Endothelial cell (in vitro differentiated cells): ENCODE measurements at places on chromosomes 12 and 14. TPM values are rescaled to one million over a fixed set of nuclear protein-coding genes. Genes with fewer than 3 reads are reported as not detected.
A peak's percentile ranks its signal among the peaks of the same experiment; 100 is the strongest.

DNA sequence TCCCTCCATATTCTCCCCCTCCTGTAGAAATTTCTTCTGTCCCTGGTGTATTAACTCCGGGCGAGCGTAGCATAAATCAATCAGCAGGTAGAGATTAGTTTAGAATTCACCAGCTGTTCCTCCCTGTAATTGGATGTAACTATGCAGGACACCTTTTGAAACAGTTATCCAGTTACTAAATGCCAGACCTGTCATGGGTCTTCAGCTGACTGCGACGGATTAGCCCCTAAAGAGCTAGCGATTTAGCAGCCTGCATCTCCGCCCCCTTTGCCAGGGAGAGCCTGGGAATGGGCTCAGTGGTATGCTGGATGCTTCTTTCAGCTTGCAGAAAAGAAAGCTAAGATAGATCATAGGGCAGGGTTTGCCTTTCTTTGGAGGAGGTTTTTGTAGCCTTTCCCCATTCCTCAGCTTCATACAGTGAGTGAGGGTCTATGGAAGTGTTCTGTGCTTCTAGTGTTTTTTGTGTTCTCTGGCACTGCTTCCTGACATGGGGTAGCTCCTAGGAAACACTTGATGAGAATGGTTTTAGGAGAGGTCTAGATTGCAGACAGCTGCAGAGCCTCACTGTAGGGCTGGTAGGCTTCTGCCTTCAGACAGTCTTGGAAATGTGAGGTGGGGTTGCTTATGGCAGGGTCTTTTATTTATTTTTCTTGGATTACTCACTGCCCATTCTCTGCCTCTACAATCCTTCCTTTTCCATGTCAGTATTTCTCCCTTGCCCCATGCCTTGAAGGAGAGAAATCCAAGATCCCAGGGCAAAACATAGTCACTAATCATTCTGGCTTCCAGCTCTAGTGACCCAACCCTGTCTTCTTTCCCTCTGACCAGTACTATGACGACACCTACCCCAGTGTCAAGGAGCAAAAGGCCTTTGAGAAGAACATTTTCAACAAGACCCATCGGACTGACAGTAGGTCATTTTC is 16.7 kb downstream of the COPZ1 start:
- peaks cover 1% of the 10 kb centered on the region for H3K27me3 ChIP-seq
- H3K4me3 ChIP-seq, result peak overlapping the region; percentile 4
- H3K27ac ChIP-seq, result no peak overlapping the region
- no peak for DNase-seq

GRCh38 chr12:25992026-25992782 is 33.7 kb downstream of the RASSF8 start:
- peaks cover 4% of the 10 kb centered on the region for H3K27me3 ChIP-seq
- H3K36me3 ChIP-seq, result no peaks in the 10 kb centered on the region
- peaks cover 33% of the 10 kb centered on the region for H3K4me1 ChIP-seq
- peak overlapping the region; percentile 26 for H3K27ac ChIP-seq
- no peak for DNase-seq

DNA sequence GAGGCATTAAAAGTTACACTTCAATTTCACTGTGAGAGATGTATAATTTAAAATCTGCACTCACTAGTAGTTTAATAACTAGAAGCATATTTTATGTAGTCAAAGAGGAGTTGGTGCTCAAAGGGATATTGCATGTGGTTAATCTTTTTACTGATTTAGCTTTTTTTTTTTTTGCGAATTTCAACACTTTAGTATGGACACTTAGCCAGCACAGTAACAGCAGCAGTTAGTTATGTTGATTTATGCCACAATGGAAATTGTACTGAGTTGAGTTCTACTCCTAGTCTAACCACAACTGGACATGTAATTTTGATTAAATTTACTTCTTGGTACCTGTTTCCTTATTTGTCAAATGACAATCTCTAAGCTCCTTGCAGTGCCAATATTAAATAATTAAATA is 104.2 kb downstream of the RERG start:
- no peak overlapping the region for H3K27ac ChIP-seq
- peaks cover 3% of the 10 kb centered on the region for H3K4me1 ChIP-seq
- H3K4me3 ChIP-seq, result no peak overlapping the region
- no peaks in the 10 kb centered on the region for H3K27me3 ChIP-seq
- no peak for DNase-seq

DNA sequence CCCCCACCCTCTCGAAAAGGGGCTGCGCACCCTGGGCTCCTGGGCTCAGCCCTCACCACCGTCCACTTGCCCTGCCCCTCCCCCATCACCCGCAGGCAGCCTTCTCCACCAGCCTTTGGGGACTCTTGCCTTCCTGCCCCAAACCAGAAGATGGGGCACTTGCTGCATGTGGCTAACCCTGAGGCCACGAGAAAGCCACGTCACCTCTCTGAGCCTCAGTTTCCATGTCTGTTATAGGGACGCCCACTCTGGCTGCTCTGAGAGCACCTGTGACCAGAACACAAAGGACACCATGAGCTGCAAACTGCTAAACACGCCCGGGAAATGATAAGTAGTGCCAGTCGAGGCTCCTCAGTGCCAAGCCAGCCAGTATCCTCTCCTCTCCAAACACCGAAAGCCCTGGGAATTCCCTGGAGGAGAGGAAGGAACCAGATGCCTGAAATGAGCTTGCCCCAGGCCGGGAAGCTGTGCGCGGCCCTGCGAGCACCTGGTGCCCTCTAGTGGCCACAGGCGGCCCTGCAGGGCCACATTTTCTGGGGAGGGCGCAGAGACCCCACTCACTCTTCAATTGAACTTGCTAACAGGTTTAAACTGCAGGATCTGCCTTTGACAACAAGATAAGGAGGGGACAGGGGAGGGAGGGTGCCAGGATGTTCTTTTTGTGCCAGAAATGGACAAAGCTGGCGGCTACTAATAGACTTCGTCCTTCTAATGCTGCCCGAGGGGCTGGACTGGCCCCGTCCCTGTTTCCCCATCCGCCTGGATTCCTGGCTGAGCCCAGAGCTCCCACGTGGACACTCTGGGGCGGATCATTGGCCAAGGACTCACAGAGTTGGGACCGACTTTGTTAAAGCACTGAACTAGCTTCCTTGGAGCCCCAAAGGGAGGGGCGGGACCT is 10.2 kb upstream of the SERPINA9 start:
- H3K4me1 ChIP-seq, result no peaks in the 10 kb centered on the region
- no peak overlapping the region for H3K27ac ChIP-seq
- peak overlapping the region; percentile 31 for H3K4me3 ChIP-seq
- no peaks in the 10 kb centered on the region for H3K36me3 ChIP-seq
- H3K27me3 ChIP-seq, result peaks cover 4% of the 10 kb centered on the region
- DNase-seq, result peak; percentile 84

DNA sequence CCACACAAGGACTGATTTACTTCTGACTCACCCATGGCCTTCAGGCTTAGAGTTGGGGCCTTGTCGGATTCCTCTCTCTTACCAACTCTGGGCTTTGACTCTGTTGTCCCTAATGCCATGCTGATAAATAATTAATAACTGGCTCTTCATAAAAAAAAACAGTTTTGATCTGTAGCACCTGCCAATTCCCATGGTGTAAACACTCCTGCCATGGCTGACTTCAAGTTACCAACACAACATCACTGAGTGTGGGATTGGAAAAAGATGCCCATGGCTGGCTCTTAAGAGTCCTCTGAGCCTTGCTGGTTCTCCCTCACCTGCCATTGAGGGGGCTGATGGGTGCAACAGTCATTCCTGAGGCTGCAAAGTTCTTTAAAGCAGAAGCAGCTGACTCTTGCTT is 104.8 kb downstream of the KIF26A start:
- no peaks in the 10 kb centered on the region for H3K4me1 ChIP-seq
- H3K36me3 ChIP-seq, result peaks cover 5% of the 10 kb centered on the region
- no peak overlapping the region for H3K27ac ChIP-seq

DNA sequence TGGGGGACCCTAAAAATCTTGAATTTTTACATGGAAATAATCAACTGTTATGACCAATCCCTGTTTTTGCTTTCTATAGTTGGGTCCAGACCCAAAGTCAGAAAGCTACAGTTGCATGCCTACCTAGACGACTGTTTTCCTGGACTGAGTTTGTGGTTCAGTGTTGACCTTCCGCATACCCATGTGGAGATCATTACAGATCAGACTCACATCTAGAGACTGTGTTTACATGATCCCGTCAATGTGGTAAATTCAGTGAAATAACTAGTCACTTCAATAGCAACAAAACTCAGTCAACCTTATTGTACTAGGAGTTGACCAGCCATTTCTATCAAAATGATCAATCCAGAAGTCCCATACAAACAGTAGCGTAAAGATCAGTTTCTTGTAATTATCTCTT is 257.6 kb downstream of the EGLN3 start:
- no peak overlapping the region for H3K27ac ChIP-seq
- H3K4me1 ChIP-seq, result no peaks in the 10 kb centered on the region
- no peaks in the 10 kb centered on the region for H3K36me3 ChIP-seq
- no peak for DNase-seq

GRCh38 chr12:103771466-103771865 is 69.6 kb downstream of the NT5DC3 start:
- no peaks in the 10 kb centered on the region for H3K4me1 ChIP-seq
- peaks cover 5% of the 10 kb centered on the region for H3K27me3 ChIP-seq
- H3K4me3 ChIP-seq, result no peak overlapping the region
- DNase-seq, result peak; percentile 69
- no peak overlapping the region for H3K27ac ChIP-seq
- H3K36me3 ChIP-seq, result no peaks in the 10 kb centered on the region

DNA sequence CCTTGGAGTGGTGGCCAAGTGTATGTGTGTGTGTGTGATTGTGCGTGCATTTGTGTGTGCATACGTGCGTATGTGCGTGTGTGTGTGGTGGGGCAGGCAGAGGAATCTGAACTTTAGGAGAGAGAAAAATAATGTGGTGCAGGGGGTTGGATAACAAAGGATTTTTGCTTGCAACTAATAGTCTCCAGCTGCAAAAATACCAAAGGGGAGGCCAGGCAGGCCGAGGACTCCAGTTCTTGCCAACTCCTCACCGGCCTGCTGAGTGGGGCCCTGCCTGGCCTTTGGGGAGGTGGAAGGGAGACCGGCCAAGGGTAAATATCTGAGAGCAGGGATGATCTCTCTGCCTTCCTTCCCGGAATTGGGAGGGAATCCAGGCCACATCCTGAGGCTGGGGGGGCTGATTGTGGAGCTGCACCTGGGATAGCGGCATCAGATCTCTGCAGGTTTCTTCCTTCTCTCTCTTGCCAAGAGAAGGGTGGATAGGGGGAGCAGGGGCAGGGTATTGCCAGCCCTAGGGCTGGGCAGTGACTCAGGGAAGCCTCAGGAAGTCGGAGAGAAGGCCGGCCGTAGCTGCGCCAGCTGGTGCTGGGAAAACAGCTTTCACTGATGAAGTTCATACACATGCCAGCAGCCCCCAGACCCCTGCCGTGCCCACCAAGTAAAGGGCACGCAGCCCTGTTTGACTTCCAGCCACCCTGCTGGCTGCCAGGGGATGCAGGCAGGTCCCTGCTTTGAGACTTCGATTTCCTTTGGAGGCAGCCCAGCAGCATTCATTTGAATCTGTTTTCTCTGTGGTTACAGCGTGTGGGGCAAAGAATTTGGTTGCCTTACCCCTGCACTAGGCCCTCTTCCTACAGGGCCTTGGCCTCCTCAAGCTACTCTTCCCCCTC is 4.6 kb upstream of the LRP1-AS start:
- no peak overlapping the region for H3K4me3 ChIP-seq
- peaks cover 4% of the 10 kb centered on the region for H3K36me3 ChIP-seq
- H3K27me3 ChIP-seq, result peaks cover 18% of the 10 kb centered on the region
- DNase-seq, result no peak
- peaks cover 49% of the 10 kb centered on the region for H3K4me1 ChIP-seq

- H3K4me3 ChIP-seq, result peak overlapping the region; percentile 95
- peak overlapping the region; percentile 37 for H3K27ac ChIP-seq
- DNase-seq, result no peak
- H3K4me1 ChIP-seq, result peaks cover 41% of the 10 kb centered on the region
- H3K36me3 ChIP-seq, result peaks cover 4% of the 10 kb centered on the region
Measured at GRCh38 chr12:65827342-65827741, 3.1 kb downstream of the HMGA2 start.

- H3K36me3 ChIP-seq, result peaks cover 4% of the 10 kb centered on the region
- no peak overlapping the region for H3K4me3 ChIP-seq
- no peak for DNase-seq
- peaks cover 1% of the 10 kb centered on the region for H3K27me3 ChIP-seq
- peak overlapping the region; percentile 94 for H3K27ac ChIP-seq
- H3K4me1 ChIP-seq, result peaks cover 35% of the 10 kb centered on the region
Measured at GRCh38 chr14:31877255-31877798, 199.8 kb upstream of the ARHGAP5 start.

DNA sequence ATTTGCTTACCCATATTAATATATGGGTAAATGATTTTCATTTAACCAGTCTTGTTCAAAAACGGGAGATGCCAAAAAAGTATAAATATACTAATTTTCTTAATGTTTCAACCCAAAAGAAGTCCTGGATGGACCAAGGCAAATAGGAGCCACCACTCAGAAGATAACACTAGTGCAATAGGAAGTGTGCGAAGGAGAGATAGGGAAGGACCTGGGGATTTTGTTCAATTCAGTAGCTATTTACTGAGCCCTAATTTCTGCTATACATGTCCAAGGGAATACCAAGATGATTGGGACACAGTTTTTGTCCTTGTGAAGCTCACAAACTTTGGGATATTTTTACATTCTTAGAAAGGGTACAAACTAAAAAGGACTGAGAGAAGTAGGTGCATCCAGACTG is 1.5 kb downstream of the CMAS start:
- peaks cover 22% of the 10 kb centered on the region for H3K4me1 ChIP-seq
- no peaks in the 10 kb centered on the region for H3K36me3 ChIP-seq
- peak overlapping the region; percentile 96 for H3K4me3 ChIP-seq
- H3K27ac ChIP-seq, result peak overlapping the region; percentile 20
- no peaks in the 10 kb centered on the region for H3K27me3 ChIP-seq

DNA sequence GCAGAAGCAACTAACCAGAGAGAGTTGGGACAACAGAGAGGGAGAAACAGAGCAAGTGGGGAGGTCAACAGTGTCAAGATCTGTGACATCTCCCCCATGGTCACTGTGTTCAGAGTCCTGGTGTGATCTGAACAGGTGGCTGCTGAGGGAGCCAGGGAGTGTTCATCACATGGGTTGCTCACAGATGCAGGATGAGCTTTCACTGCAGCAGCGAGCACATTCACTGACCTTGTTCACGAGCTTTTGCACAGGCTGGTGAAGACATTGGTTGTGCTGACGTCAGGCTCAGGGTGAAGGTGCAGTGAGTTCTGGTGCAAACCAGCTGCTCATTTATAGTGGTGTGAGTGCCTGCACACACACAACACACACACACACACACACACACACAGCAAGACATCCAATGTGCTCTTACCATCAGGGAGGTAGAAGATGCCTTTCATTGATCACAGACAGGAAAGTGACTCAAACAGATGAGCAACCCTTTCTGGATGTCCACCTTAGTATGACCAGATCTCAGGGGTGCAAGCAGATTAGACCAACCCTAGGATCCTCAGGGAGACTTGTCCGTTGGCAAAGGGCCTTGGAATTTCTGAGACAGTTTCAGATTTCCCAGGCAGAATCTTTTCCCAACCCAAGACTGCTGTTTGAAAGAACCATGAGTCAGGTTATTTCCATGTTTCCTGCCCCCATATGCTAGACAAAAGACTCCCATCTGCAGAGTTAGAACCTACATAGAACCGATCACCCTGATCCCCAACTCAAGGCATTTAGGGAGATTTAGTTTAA is 44.3 kb upstream of the OR10AD1 start:
- H3K4me3 ChIP-seq, result no peak overlapping the region
- H3K36me3 ChIP-seq, result no peaks in the 10 kb centered on the region
- H3K4me1 ChIP-seq, result peaks cover 26% of the 10 kb centered on the region
- peaks cover 2% of the 10 kb centered on the region for H3K27me3 ChIP-seq
- no peak for DNase-seq

PRH2 gene
- total RNA-seq, result not detected

KANSL2 gene
- 37.5 TPM for total RNA-seq

KERA gene
- not detected for total RNA-seq

IQSEC3 gene
- total RNA-seq, result 13.2 TPM
